Naive thymus-derived CD8-positive, alpha-beta T cell (primary cell): ENCODE measurements at places on chromosomes 6 and 20.

DNA sequence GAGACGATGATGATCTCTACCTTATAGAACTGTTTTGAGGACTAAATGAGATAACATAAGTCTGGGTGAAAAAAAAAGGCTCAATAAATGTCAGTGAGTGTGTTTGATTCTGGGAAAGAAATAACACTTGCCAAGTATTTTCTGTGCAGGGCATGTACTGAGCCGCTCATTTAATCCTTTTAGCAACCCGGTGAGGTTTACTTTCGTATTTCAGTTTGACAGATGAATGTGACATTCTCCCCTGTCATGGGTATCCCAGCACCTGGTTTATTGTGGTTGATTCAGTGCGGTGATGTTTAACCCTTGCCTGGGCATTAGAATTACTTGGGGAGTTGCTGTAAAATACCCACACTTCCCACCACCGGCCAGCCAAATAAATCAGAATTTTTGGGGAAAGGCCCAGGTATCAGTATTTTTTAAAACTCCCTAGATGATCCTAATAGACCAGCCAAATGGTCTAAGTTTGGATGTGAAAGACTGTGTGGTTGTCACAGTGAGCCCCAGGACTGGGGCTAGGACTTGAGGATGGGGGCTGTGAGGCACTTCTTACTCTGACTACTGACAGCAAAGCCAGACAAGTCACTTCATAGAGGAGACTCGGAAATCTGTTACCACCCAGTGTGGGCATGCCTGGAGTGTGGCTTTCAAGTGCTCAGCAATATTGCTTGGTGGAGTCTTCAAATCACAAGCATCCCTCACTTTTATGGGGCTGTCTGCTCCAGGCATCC, 100.2 kb upstream of the KCNG1 start:
- H3K36me3 ChIP-seq, result no peaks in the 10 kb centered on the region
- peaks cover 19% of the 10 kb centered on the region for H3K27me3 ChIP-seq
- no peak overlapping the region for H3K27ac ChIP-seq
- peaks cover 4% of the 10 kb centered on the region for H3K4me1 ChIP-seq
- H3K4me3 ChIP-seq, result no peak overlapping the region

GRCh38 chr6:55069132-55069781, 105.1 kb upstream of the HCRTR2 start:
- no peaks in the 10 kb centered on the region for H3K4me1 ChIP-seq
- no peaks in the 10 kb centered on the region for H3K36me3 ChIP-seq
- no peak overlapping the region for H3K4me3 ChIP-seq
- DNase-seq, result no peak
- H3K27ac ChIP-seq, result no peak overlapping the region

- no peaks in the 10 kb centered on the region for H3K36me3 ChIP-seq
- no peak for DNase-seq
- no peak overlapping the region for H3K27ac ChIP-seq
- no peaks in the 10 kb centered on the region for H3K4me1 ChIP-seq
These were observed 169.8 kb downstream of the ERMARD start for GRCh38 chr6:169921217-169921616.

DNA sequence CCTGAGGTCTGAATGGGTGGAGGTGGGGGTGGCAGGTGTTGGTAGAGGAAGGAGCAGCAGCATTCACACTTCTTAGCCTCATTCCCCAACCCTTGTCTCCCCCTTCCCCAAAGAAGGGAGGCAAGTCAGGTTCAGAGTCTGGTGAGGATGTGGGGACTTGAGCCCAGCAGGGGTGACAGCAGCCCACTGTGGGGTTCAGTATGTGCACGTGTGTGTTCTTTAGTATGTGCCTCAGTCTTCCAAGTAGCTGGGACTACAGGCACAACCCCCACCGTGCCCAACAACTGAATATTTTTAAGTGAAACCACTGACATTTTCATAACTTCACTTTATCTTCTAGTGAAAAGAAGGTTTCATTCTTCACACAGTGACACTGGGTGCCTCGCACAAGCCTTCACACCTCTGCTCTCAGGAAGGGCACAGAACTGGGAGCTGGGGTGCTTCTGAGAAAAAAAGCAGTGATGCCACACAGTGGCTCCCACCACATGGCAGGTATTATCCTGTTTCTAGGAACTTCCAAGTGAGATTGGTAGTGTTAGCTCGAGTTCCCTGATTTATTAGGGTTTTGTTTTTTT, 33.4 kb upstream of the PRELID3B start:
- H3K4me3 ChIP-seq, result no peak overlapping the region
- DNase-seq, result no peak
- H3K27ac ChIP-seq, result no peak overlapping the region
- H3K4me1 ChIP-seq, result peaks cover 2% of the 10 kb centered on the region

GRCh38 chr6:23454080-23454976, 671.7 kb upstream of the NRSN1 start:
- no peaks in the 10 kb centered on the region for H3K4me1 ChIP-seq
- DNase-seq, result no peak
- no peak overlapping the region for H3K27ac ChIP-seq
- no peak overlapping the region for H3K4me3 ChIP-seq
- no peaks in the 10 kb centered on the region for H3K36me3 ChIP-seq

DNA sequence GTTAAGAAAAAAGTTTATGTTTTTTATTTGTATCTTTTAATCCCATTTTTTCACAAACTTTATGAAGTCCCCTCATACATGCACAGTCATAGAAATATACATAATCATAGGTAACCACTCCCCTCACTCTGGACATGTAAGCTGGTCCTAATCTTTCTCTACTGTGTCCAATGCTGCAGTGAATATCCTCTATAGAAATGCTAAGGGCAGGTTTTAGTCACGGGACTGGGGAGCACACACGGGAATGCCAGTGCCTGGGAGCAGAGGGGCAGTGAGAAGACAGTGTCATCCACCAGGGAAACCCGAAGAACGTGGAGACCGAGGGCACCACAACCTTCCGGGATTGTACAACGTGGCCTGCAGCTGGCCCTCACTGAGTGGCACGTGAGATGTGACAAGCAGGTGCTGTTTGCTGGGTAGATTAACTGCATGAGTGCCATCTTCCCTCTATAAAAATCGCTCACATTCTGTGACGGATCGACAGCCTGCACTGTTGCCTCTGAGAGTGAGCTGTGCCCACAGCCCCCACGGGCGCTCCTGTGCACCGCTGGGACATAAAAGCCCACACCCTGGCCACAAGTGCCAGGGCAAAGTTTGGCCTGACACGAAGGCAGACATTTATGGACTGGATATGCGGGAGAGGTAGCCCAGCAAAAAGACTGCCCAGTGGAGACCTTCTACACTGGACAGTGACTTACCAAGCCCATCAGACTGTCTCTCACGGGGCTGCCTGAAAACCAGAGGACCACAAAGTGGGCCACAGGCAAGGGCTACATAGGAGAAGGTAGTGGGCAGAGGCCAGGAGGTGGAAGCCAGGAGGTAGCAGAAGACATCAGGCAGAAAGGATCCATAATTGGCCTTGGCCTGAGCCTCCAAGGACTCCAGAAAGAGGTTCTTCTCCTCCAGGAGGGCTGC, 63.2 kb downstream of the FGD2 start:
- H3K27me3 ChIP-seq, result no peaks in the 10 kb centered on the region
- peak overlapping the region; percentile 59 for H3K27ac ChIP-seq
- DNase-seq, result no peak
- H3K36me3 ChIP-seq, result no peaks in the 10 kb centered on the region

DNA sequence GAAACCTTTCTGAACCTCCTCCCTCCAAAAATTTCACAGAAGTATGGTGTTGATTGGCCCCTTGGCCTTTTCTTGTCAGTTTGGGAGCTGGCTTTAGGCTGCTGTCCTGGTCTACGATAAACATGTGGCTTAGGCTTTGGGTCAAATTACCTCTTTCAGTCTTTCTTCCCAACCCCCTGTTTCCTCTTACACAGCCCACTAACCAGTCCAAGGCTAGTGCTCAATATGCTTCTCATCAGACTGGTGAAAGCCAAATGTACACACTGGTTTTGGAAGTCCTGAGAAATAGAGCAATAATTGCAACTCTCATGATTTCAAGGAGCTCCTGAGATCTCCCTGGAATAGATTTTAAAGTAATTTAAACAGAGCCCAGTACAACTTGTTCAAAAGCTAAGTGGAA, 933.7 kb upstream of the GJE1 start:
- no peak overlapping the region for H3K4me3 ChIP-seq
- H3K27ac ChIP-seq, result no peak overlapping the region
- H3K36me3 ChIP-seq, result no peaks in the 10 kb centered on the region
- H3K27me3 ChIP-seq, result no peaks in the 10 kb centered on the region
- no peak for DNase-seq

DNA sequence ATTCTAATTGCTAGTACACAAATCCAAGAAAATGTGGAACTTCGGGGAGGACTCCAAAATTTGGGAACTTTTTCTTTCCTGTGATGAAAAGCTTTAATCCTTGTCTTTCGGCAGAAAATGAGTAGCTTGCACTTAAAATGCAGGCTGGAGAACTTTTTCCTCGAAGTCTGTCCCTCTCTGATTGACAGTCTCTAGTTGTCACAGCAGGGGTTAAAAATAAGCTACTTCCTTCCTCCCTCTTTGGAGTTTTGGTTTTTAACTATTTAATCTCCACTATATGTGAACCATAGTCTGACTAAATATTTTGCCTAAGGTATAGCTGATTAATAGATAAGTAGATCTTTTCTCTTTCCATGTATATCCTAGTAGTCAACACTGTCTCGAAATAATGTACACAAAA, 66.8 kb upstream of the MBOAT1 start:
- peaks cover 39% of the 10 kb centered on the region for H3K27me3 ChIP-seq
- H3K4me1 ChIP-seq, result no peaks in the 10 kb centered on the region
- no peak for DNase-seq
- H3K36me3 ChIP-seq, result no peaks in the 10 kb centered on the region

DNA sequence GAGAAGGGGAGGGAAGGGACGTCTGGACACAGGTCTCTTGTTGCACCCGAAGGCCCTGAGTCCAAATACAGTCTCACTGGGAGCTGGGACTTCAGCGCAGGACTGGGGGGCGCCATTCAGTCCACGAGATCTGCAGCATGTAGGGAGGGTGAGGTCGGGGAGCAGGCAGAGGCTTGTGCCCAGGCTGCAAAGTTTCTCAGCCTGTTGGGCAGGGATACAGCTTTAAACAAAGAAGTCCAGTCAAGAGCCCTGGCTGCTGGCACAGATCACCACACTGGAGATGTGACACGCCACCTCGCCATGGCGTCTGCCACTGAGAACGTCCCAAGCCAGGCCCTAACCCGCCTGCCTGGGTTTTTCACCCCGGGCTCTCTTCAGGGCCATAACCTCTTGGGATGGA, 256.6 kb downstream of the DLL1 start:
- H3K27ac ChIP-seq, result no peak overlapping the region
